ENCODE measurements at places on chromosomes 1 and 21.

DNA sequence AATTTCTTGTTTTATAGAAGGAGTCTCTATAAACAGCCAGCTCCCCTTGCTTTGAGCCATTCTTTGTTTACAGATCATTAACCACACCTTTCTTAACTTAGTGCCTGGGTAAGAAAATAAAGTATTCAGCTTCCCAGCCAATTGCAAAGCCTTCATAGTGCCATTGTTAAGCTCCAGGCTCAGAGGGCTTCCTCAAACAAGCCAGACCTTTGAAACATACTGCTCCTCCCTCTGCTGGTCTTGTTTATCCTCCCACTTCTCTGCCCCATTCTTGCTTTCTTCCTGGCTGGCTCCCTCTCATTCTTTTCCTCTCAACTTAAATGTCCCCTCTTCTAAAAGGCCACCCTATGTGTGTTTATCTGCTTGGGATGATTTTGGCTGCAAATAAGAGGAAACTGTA lies 319.4 kb upstream of the ST6GALNAC5 start:
- DNase-seq: no peak

GRCh38 chr1:48292706-48293105 lies 70.2 kb downstream of the SLC5A9 start:
- DNase-seq: no peak

DNA sequence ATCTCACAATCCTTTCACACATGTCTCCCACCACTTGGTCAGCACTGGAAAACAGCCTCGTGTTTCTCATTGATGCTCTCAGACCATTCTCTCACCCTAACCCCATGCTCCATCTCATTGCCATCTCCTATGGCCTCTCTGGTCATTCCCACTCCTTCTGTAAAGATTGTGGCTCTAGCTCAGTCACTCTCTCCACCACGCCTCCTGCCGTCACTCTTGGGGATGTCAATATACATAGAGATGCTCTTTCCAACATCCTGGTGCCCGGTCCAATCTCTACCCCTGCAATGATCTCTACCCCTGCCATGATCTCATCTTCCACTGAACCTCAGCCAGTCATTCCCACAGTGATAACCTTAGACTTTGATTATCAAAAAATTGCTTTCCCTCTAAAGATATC lies 90.1 kb downstream of the NTPCR start:
- DNase-seq: no peak

DNA sequence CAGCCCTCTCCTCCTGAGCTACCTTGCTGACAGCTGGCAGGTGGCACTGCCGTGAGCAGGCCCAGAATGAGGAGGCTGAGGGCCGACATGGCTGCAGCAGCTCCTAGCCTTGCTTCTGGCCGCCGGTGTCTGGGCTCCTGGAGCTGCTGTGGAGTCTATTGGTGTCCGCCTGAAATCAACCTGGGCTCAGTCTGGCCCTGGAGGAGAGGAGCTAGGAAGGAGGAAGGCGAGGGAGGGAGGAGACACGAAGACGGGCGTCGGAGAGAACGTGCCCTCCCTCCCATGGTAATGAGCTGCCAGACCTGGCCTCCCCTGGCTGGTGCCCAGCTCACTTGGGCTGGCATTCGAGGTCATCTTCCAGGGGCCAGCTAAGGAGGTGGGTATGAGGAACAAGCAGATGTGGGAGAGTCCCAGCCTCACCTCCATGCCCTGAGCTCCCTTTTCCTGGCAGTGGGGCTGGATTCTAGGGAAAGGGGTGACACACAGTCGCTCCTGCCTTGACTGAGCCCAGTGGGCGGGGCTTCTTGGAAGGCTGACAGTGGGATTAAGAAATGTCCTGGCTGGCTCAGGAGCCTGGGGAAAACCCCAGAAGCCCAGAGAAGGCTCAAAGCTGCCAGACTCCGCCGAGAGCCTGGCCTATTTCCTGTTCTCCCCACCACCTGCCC lies at the start of gene PDZK1IP1:
TSS of gene PDZK1IP1 (minus strand) at position 193 of the 665 bp plus-strand sequence. CDS start at position 89, 104 bp downstream.
- DNase-seq: no peak

DNA sequence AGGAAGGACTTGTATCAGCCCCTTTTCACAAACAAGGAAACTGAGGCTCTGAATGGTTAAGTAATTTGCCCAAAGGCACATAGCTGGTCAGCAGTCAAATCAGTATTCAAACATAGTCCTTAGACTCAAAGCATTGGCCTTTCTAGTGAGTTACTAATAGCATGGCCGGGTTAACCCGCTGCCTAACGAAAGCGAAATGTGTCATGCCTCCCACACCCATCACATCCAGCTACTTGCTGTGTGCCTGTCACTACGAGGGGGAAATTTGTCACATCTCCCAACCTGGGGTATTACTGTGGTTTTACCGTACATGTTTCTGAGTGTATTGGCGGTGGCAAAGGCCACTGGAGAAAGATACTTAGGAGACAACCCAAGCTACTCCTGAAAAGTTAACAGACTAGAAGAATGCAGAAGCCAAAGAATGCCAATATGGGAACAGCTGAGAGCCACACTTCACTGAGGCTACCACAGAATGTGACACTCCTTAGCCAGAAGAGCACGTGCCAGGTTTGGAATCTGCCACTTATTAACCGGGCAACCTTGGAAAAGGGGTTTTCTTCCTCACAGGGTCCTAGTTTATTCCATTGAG lies 363.5 kb downstream of the KCNH1 start:
- DNase-seq: no peak

- no peak for DNase-seq
These were observed 100.0 kb upstream of the SLC44A3 start for GRCh38 chr1:94719926-94720793.
